ENCODE measurements at places on chromosomes 2 and 18.

DNA sequence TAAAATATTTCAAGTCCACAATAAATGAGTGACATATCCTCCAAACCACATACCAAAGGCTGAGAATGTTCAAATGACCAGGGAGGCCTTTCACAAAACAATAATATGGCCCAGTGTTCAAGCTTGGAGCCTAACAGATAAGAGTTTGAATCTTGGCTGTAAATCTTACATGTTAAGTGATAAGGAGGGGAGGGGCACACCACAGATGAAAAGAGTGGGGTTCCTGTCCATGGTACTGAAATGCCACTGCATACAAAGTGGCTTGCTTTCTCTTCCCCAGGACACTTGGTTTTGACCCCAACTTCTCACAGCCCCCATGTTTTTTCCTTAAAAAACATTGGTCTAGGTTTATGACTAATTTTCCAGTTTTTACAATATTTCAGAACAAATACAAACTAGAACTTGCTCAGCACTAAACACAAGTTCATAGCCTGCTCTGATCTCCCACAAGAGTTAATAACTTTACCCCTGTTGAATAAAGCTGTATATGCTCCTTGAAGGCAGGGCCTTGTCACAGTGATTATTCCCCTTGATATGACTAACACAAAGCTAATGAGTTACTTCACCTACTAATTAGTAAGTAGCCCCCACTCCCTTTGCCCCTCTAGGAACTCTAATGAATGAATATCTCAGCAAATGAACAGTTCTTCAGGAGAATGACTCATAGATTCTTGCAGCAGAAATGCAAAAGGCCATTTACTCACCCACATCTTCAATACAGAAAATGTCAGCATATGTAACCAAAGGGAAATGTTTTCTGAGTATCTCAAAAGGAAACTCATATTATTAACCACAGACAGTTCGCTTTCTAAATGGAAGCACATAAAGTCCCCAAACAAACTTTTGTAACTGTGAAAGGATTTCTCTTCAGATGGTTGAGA lies 142.2 kb downstream of the SATB2 start:
- no peak for DNase-seq

- DNase-seq: no peak
Observed at GRCh38 chr2:171044416-171044815, 115.4 kb downstream of the GORASP2 start.

DNA sequence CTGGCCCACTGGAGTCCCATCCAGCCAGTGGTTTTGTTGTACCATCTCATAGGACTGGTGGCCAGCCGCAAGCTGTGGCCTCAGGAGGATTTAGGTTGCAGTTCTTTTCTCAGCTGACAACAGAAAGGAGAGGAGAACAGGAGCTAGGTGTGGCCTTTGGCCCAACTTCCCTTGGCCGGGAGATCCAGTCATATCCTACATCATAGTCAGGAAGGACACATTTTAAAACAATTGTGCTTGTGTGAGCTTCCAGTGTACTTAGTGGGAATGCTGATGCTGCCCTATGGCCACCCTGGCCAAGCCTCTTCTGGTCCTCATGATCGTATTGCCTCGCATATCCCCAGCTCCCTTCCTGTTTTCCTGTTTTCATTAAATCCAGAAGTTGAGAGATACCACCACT lies 98.1 kb downstream of the WDSUB1 start:
- no peak for DNase-seq

- DNase-seq: no peak
Observed at GRCh38 chr2:232634206-232635150, 1.1 kb downstream of the EFHD1 start.

GRCh38 chr2:216774620-216775019 lies 79.3 kb upstream of the IGFBP5 start:
- DNase-seq: no peak

GRCh38 chr2:104812286-104812685 lies 41.6 kb upstream of the POU3F3 start:
- DNase-seq: no peak

- DNase-seq: no peak
Observed at GRCh38 chr2:29068513-29068912, 5.8 kb downstream of the PCARE start.

DNA sequence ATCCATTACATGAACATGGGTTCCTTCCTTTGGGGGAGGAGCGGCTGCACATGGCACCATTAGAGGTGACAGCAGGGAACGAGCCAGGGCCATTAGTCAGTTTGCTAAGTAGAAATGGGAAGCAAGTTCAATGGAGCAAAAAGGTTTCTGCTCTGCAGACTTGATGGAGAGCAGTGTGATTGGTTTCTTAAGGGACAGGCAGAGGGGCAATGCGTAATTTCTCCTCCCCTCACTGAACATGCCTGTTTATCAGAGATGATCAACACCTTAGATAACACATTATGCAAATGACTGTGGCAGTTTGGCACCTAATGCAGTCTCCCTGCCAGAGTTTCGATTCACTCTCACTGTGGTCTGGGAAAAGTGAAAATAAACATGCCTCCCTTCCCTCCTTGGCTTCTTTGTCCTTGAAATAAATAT lies 414.5 kb downstream of the STK39 start:
- DNase-seq: no peak

- DNase-seq: no peak
Observed at GRCh38 chr2:95071856-95072255, 46.3 kb downstream of the MAL start.

DNA sequence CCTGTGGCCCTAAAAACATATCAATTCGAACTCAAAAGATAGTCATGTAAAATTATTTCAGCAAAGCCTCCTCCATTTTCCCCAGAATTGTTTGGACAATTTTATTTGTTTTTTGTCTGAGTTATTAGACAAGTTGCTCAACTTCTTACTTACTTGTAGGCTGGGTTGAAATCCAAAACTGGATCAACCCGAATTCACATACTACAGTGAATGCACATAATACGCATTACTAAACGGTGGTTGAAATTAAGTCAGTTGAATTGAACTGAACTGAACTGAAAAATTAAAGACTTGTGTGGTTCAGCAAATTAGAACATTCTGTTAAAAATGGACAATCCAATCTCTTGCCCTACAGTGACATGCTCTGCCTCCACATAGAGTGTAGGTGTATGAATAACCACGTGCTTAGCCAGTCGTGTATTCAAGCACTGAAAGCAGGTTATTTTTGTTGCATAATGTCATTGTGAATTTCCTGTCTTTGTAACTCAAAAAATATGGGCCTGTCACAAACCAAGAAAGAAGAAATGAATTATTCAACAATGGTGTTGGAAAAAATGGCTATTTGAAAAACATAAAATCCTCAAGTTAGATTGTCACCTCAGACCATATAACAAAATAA lies 441.0 kb downstream of the TXNL1 start:
- DNase-seq: no peak

DNA sequence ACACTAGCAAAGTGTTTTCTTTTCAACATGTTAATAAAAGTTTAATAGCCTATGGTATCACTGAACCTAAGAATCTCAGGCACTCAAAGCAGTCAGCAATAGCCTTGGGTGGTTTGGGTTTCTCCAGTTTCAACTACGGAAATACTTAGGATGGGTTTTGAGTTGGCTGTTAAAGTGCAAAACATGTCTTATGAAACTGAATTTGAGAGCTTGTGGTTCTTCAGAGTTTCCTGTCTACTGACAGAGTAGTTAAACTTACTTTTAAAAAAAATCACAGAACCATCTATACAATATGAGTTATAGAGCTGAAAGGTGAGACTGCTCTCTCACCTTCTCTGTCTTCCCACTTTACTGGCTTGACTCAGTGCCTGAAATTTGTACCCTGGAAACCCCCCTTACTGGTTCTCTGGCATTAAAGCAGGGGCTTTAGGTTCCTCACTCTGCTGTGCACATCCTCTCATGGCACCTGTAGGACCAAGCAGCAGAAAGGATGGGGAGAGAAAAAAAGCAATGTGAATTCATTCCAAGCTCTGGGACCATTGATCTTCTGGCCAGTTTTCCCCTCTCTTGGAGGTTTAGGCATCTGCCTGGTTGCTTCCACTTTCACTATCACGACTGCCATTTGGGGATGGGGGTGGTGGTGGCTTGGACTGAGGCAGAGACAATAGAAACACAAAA lies 18.1 kb downstream of the CCDC141 start:
- DNase-seq: no peak

- DNase-seq: no peak
Observed at GRCh38 chr2:31384351-31384750, 30.2 kb downstream of the XDH start.

- no peak for DNase-seq
Observed at GRCh38 chr2:121547646-121548045, 17.0 kb downstream of the RNU4ATAC start.

DNA sequence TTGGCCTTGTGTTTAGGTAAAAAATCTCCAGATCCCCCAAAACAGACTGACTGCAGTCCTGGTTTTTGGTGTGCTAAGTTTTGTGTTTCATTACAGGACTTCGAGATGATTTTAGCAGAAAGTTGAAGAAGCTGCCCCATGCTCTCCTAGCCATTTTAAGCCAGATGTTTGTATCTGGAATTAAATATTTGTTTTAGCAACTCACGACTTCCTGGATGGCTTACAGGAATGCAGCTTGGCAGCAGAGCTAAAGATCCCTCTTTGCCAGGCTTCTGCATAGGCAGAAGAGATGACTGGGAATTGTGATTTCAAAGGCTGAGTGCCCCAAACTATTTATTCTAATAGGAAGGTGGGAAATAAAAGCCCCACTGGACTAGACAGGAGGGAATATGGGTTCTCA lies 31.1 kb downstream of the ONECUT2 start:
- no peak for DNase-seq

DNA sequence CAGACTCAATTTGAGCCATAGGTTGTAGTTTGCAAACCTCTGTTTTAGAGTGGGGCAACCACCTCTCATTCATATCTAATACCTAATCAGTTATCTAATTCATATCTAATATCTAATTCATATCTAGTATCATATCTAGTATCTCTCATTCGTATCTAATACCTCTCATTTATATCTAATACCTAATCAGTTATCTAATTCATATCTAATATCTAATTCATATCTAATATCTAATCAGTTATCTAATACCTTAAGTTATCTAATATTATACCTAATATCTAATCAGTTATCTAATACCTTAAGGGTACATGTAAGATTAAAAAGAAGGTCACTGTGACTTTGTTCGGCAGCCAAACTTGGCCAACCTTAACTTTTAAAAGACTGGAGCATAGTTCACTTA lies 403.4 kb upstream of the MMADHC start:
- no peak for DNase-seq

DNA sequence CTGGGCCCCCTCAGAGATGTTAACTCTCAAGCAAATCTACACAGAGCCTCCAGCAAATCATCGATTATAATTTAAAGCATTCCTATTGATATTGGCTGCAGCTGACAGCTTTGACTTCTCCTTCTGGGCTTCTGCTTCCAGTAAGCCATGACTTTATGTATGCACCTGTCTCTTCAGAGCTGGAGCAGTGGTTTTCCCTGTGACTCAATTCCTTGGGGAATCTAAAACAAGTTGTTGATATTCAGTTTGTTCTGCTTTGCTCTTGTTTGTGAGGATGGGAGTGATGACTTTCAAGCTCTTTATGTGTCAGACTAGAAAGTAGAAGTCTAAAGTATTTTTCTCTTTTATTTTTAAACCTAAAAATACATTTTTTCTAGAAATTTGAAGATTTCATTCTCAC lies 45.1 kb upstream of the TNP1 start:
- no peak for DNase-seq

- DNase-seq: no peak
Observed at GRCh38 chr18:77571743-77572142, 322.1 kb downstream of the GALR1 start.

DNA sequence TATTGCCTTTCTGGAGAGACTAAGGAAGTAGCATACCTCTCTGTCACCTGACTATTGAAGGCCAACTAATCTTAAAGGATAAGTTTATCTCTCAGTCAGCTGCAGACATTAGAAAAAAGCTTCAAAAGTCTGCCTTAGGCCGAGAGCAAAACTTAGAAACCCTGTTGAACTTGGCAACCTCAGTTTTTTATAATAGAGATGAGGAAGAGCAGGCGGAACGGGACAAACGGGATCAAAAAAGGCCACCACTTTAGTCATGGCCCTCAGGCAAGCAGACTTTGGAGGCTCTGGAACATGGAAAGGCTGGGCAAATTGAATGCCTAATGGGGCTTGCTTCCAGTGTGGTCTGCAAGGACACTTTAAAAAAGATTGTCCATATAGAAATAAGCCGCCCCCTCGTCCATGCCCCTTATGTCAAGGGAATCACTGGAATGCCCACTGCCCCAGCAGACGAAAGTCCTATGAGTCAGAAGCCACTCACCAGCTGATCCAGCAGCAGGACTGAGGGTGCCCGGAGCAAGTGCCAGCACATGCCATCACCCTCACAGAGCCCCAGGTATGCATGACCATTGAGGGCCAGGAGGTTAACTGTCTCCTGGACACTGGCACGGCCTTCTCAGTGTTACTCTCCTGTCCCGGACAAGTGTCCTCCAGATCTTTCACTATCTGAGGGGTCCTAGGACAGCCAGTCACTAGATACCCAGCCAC lies 61.5 kb upstream of the FAM98A start:
- DNase-seq: no peak
